ENCODE measurements at places on chromosomes 4 and X.

GRCh38 chr4:151173871-151174270, 74.4 kb downstream of the RPS3A start:
- DNase-seq = no peak

GRCh38 chrX:69088171-69088938, 76.9 kb downstream of the PJA1 start:
- no peak for DNase-seq

- DNase-seq = no peak
These were observed 253.4 kb downstream of the EPHA5 start for GRCh38 chr4:65416891-65417290.

GRCh38 chrX:136823175-136823574, 42.4 kb upstream of the ARHGEF6 start:
- DNase-seq = no peak

- DNase-seq = no peak
These were observed 134.5 kb downstream of the ARHGAP6 start for GRCh38 chrX:11531226-11531625.

DNA sequence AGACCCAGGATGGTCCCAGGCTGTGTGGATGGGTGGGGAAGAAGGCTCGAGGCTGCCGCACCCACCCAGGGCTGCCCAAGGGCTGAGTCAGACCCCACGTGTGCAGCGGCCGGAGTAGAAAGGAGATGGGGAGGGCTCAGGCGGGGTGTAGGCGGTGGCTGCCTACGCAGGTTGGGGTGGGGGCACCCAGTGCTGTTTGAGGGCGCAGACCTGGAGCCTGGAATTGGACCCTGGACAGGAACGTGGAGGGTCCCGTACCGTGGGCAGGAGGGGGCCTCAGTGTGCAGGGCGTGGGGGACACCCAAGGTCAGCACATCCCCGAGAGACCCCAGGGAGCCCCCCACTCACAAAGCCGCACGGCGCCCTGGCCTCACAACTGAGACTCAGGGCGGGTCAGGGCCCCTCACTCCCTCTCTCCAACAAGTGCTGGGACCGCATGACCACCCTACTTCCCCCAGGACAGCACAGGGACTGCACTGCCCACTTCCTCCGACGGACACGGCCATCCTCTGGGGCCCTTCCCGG, 79.9 kb downstream of the FAM53A start:
- DNase-seq = no peak

- DNase-seq = no peak
These were observed 600 bp downstream of the RADX start for GRCh38 chrX:106612393-106612763.

DNA sequence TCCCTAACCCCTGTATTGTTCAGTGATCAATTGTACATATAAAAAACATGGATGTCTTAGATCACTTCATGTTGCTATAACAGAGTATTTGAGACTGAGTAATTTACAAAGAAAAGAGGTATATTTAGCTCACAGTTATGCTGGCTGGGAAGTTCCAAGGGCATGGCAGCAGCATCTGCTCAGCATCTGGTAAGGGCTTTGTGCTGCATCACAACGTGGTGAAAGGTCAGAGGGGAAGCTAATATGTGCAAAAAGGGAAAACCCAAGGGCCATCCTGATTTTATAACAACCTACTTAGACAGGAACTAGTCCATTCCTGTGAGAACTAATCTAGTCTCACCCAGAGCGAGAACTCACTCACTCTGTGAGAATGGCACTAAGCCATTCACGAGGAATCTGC, 128.2 kb upstream of the OTUD4 start:
- no peak for DNase-seq

GRCh38 chrX:101485212-101485949, at the start of gene ARMCX4:
Gene ARMCX4 (plus strand): TSS chrX:101485456. CDS start chrX:101488590, 3,134 bp downstream.
- peak; percentile 33 for DNase-seq
